ENCODE measurements at places on chromosomes 5 and 9.

DNA sequence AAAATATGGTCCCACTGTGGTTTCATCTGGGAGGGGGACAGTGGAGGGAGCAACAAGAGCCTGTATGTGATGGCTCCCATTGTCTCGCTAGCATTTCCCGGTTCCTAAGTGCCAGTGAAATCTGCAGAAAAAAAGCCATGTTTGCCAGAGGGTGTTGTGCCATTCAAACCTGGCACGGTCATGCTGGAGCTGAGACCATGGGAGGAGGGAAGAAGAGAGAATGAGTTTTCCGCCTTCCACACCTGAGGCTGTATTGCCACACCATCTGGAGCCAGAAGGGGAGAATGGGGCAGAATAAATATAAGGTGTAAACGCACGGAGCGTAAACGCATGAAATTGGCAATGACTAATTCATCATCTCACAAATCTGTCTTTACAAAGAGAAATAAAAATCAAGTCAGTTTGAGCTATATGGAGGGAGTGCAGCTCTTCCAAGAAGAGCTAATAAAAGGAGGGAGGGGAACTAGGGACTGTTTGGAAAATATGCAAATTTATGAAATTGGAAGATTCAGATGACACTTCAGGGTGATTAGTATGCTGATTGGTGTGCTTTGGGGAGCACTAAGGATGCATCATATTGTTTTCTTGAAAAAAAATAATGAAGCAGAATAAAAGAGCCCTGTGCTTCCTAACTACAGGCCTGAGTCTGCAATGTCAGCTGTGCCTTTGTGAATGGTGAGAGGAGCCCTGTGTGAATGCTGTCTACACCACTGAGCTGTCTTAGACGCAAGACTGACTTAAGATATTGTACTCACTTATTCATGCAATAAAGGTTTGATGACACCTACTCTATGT lies 237.9 kb downstream of the NSG2 start:
- no peak for DNase-seq

DNA sequence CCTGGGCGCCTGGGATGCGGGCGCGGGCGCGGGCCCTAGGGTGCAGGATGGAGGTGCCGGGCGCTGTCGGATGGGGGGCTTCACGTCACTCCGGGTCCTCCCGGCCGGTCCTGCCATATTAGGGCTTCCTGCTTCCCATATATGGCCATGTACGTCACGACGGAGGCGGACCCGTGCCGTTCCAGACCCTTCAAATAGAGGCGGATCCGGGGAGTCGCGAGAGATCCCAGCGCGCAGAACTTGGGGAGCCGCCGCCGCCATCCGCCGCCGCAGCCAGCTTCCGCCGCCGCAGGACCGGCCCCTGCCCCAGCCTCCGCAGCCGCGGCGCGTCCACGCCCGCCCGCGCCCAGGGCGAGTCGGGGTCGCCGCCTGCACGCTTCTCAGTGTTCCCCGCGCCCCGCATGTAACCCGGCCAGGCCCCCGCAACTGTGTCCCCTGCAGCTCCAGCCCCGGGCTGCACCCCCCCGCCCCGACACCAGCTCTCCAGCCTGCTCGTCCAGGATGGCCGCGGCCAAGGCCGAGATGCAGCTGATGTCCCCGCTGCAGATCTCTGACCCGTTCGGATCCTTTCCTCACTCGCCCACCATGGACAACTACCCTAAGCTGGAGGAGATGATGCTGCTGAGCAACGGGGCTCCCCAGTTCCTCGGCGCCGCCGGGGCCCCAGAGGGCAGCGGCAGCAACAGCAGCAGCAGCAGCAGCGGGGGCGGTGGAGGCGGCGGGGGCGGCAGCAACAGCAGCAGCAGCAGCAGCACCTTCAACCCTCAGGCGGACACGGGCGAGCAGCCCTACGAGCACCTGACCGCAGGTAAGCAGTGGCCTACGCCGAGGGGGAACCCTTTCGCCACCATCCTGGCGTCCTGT lies at the start of gene EGR1:
Gene EGR1 (plus strand): TSS at position 219 of the 864 bp plus-strand sequence. CDS start 283 bp downstream, at position 502.
- DNase-seq, result no peak

GRCh38 chr5:102539996-102540728 lies 41.4 kb upstream of the SLCO6A1 start:
- DNase-seq, result no peak

GRCh38 chr5:40436535-40437237 lies 243.0 kb upstream of the PTGER4 start:
- no peak for DNase-seq

Measured in LNCaP clone FGC (cell line).